ENCODE measurements at places on chromosomes 1 and 21.

DNA sequence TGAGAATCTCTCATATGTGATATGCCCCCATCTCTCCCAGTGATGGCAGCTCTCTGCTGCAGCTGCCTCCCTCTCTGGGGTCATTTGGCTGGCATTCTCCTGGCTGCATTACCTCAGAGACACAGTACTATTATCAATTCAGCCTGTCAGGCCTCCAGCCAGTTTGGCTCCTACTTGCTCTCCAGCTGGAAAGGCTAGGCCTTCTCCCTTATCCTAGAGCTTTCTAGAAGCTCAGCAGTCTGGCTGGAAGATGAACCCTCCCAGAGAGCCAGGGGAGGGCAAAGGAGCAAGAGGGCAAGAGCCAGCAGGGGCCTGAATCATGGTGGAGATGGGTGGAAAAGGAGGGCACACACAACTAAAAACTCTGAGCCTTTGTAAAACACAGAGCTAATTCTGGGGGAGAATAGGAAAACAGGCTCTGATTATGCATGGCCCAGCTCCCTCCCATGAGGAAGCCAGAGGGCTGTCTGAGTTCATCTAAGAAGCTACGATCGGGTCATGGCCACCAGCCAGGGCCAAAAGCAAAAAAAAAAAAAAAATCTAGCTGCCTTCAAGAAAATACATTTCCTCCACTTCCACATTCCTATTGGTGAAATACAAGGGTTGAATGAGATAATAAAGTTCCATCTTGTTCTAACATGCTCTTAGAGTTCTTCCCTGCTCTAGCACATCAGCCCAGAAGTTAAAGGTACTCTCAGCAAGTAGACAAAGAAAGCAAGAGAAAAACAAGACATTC lies 8.8 kb downstream of the LAMB3 start:
- DNase-seq = no peak

DNA sequence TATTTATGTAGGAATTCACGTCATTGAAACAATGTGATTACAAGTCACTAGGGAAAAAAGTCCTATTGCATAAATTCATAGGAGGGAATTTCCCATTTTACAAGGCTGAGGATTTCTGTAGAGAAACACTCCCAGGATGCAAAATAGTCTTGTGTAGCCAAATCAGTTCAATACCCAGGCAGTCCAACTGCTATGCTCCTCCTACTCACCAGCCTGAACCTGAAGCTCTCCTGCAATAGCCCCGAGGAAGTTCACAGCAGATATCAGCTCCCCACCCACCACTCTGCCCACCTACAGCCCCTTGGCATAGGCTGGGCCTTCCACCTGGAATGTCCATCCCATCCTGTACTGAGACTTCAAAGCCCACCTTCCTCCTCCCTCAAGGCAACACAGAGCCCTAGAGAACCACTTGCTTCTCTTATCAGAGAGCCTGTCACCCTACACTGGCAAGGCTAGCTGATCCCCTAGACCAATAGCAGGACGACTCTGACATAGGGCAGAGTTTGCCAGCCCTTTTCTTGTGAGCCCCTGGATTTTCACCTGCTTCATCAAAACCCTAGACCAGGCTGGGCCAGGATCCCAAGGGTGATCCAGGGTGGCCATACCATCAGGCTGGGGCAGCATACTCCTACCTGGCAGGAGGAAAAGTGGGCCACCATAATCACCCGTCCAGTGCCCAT lies 1.5 kb downstream of the LSS start:
- DNase-seq = peak; percentile 81

GRCh38 chr1:145847827-145848226 lies 2.4 kb downstream of the NUDT17 start:
- DNase-seq = no peak

DNA sequence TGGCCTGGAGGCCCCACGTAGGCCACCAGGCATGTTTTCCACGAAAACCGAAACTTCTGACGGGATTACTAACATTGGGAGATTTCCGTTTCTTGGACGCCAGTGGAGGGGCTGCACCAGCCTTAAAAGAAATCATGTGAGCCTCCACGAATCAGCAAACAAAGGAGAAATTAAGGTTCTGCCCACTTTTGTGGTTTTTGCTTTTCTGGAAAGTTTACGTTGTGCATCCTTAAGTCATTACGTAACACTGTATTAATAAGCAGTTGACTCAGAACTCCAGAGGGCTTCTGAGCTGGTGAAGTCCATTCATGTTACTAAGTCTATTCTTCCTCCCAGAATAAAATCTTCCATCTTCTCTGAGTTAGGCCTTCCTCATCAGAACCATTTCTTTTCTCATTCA lies 168.5 kb downstream of the PSMG1 start:
- DNase-seq = no peak

DNA sequence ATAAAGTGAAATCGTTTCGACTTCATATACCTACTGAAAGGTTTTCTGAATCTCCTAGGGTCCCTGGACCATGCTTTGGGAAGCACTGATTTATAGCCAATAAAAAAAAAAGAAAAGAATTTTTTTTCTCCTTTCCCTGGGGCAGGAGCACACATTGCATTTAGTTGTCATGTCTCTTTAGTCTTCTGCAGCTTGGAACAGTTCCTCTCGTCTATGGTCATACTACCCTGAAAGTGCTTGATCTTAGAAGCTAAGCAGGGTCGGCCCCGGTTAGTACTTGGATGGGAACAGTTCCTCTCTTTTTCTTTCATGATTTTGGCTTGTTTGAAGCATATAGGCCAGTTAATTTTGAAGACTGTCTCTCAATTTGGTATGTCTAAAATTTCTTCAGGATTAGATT lies 3.7 kb upstream of the SERPINC1 start:
- DNase-seq = no peak

GRCh38 chr1:75469586-75470173 lies 141.2 kb downstream of the SLC44A5 start:
- no peak for DNase-seq

- no peak for DNase-seq
Measured at GRCh38 chr21:16086121-16086520, 356.3 kb downstream of the USP25 start.

DNA sequence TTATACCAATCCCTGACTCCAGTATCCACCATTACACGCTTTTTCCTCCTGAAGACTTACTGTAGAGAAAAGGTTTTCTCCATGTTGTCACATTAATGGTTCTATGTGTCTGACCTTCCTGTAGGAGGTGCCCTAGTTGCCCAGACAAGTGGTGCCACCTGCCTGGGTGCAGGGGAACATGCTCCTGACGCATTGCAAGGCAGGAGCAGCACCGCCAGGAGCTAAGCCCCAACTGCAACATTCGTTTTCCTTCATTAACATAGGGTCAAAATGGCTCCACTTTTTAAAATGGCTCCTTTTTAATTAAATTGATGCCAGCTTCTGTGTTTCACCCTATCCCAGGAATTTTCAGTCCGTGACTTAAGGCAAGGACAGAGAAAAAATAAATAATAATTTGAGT lies 220.1 kb upstream of the SAMSN1 start:
- DNase-seq = no peak

DNA sequence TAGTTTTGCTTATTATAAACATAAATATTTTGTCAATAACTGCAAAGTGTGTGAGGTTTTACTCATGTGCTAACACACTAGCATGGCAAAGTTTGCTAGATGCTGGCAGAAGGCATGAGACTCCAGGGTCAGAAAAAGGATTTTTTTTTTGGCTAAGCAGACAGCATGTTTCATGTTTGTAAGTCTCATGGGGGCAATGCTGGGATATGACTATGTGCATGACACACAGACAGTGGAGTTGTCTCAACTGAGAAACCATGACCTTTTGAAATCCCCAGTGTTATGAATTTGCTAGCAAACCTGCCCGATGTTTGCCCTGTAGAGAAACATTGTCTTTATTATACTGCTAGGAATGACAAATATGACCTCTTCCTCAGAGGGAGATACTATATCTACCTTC lies 448.2 kb downstream of the BRINP3 start:
- no peak for DNase-seq

DNA sequence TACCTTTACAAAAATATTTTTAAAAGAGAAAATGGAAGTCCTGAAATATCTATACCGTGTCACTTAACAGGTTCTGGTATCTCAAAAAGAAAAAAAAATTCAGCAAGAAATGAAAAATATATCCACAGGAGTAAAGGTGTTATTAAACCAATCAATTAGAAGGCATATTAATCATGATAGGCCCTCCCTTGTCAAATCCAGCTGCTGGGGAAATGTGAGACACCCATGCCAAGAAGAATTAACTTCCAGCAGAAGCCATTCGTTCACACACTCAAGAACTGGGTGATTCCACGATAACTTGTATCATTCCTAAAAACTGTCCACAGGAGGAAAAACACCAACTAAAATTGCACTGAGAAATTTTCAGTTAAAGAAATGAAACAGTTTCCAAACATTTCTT lies 57.6 kb downstream of the APP start:
- DNase-seq = no peak

DNA sequence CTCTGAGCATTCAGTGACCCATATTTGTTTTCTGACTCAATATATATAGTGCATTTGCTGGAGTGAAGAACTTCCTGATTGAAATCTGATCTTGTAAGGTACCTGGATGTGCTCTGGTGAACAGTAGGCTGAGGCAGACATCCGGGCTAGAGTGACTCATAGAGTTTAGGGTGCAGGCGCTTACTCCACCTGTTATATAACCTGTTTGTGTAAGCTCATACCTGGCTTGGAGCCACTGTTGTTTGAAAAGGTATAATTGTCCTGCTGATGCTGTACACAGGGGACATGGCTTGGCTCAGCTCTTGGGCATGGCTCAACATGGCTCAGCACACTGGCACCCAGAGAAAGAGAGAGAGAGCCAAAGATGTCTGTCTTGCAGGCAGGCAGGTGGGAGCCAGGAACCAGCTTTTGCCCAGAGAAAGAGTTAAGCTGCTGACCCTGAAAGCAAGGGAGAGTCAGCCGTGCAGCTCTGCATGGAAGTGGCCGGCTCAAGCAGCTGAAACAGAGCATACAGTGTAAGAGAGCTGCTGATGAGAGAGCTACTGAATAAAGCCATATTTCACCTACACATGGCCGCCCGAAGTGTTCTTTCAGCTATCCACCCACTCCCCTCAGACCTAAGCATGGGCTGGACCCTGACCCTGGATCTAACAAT lies 43.2 kb downstream of the GJA5 start:
- no peak for DNase-seq

- DNase-seq = no peak
Measured at GRCh38 chr1:189637041-189637440, 840.6 kb downstream of the BRINP3 start.

- no peak for DNase-seq
Measured at GRCh38 chr1:116359060-116359830, 13.8 kb upstream of the ATP1A1 start.

DNA sequence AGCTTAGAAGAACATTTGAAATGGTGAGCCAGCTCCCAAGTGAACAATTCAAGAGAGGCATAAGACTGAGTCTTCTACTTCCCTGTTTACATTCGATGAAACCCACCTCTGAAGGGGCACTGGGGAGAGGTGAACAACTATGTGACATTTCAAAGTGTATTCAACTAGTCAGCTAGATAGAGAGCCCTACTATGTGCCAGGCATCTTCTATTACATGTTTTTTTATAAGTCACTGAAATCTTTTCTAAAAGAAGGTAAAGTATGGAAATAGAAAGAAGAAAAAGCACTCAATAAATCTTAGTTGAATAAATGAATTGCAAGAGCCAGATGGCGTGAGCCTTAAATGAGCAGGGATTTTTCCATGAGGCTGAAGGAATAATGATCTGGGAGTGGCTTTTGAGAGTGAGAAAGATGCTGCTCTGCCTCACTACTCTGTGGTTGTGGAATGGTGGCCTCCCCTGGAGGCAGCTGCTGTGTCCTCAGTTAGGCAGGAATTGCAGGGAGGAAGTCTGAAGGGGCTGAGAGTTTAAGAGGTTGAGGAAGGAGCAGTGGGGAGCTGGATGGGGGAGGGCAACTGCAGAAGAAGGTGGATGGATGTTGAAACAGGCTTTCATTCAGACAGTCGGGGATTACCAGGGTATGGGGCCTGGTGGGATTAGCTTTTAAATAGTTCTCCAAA lies 10.4 kb upstream of the PTPRF start:
- DNase-seq = no peak

DNA sequence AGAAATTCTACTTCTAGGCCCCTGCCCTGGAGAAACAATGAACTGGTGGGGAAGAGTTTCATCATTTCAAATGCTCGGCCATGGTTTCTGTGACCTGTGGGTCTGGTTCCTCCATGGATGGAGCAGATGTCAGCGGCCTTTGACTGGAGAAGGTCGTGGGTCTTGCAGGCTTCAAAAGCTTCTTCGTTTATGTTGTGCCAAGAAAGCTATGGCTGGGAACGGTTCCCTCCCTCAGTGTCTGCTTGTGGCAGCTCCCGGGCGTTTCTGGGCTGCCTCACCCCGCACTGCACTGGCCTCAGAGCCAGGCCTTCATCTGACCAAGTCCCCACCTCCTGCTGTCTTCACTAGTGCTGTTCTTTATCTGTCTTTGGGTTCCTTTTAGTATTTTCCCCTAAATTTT lies 46.4 kb upstream of the POFUT2 start:
- DNase-seq = no peak

GRCh38 chr1:150552128-150552910 lies 3.1 kb downstream of the ADAMTSL4 start:
- peak; percentile 81 for DNase-seq

GRCh38 chr1:154469844-154470560 lies 32.0 kb upstream of the TDRD10 start:
- no peak for DNase-seq

- DNase-seq = no peak
Measured at GRCh38 chr1:220751111-220751510, 3.0 kb downstream of the MTARC2 start.

GRCh38 chr1:99613716-99614115 lies 32.2 kb upstream of the PALMD start:
- DNase-seq = no peak

GRCh38 chr1:196779093-196779492 lies 4.5 kb downstream of the CFHR3 start:
- peak; percentile 1 for DNase-seq

DNA sequence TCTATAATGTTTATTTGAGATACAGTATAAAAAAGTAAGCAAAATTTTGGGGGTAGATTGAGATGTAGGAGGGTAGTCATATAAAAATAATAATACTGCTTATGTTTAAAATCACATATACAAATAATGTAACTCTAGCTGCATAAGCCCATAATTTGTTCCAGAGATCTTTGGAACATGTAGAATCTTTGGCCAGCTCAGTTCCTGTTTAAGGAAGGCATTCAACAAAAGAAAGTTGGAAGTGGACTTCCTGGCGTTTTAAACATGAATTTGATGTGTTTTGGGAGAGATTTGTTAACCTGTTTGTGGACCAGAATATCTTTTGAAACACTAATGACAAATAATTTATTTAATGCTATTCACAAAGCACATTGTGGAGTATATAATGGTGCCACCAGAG lies 27.7 kb downstream of the GIPC2 start:
- no peak for DNase-seq

- no peak for DNase-seq
Measured at GRCh38 chr1:192524223-192524622, 51.4 kb upstream of the RGS1 start.

GRCh38 chr1:21841852-21842466 lies 29.9 kb downstream of the LDLRAD2 start:
- no peak for DNase-seq

DNA sequence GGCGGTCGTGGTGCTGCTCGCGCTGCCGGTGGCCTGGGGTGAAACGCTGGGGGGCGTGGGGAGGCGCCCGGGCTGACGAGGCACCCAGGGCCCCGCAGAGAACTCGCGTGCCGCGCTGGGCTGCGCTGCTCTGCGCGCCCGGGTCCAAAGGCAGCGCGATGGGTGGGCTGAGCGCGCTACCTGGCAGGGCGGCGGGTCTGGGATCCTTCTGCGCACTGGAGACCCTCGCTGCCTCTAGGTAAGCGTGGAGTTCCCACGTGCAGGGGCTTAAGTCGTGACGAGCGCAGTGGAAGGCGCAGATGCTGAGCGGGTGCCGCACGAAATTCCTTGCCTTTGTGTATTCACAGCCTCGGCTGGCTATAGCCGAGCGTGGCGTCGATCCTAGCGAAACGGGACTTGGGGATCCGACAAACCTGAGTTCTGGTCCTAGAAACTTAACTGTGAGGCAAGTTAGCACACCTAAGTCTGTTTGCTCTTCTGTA lies 24.6 kb downstream of the CR1L start:
- no peak for DNase-seq
